T-helper 1 cell (primary cell): ENCODE measurements at places on chromosomes 4 and X.

DNA sequence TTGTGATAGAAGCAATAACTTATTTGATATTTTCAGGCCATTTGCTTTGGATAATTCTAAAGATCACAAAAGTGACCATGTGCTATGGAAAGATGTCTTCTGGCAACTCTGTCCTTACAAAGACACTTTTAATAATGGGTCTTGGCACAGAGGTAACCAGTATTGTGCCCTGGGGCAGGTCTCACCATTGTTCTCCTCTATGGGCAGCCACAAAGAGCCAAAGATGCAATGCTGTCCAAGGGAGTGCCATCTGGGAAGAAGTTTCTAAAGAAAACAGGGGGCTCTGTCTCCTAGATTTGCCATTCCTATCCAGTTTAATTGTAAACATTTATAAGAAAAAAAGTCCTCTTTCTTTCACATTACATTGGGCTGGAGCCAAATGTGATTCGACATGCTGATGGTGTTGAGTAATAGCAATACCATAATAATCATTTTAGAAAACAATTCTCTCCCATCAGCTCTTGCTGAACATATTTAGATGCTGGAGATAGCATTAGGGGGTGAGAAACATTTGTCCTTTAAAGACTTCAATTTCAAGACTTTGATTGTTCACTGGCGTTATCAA lies 179.9 kb downstream of the KIT start:
- no peak for DNase-seq

GRCh38 chr4:121877041-121877773 lies 6.9 kb upstream of the BBS7 start:
- DNase-seq: no peak

DNA sequence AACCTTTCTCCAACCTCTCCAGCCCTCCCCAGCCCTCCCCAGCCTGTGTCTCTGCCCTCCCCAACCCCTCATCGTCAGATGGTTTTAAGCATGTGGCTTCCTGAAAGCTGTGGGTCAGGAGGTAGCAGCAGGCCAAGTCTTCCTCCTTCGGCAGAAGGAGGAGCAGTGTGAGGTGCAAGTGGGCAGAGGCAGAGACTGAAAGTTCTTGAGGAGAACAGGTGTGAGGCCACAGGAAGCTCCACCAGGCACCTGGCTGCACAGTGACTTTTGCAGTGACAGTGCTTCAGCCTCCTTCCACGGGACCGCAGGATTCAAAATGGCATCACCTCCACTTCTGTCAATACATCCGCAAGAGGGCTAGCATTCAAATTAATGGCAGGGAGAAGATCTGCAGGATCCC lies 203.9 kb upstream of the LEF1 start:
- DNase-seq: no peak

DNA sequence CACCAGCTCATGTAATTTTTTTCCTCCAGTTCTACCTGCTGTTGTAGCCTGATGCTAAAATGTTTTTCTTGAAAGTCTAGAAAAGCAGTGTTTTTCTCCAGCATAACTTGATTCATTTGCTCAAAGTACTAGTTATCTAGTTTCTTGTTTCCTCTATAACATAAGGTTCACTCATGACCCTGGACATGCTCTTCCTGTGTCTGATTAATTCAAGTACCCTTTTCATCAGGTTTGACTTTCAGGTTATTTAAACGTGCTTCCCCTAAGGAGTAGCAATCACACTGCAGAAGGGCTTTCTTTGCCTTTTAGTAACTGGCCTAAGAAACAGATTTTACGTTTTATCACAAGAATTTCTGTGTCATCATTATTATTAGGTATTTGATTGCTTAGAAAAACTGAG lies 66.8 kb upstream of the EGFL6 start:
- DNase-seq: no peak

DNA sequence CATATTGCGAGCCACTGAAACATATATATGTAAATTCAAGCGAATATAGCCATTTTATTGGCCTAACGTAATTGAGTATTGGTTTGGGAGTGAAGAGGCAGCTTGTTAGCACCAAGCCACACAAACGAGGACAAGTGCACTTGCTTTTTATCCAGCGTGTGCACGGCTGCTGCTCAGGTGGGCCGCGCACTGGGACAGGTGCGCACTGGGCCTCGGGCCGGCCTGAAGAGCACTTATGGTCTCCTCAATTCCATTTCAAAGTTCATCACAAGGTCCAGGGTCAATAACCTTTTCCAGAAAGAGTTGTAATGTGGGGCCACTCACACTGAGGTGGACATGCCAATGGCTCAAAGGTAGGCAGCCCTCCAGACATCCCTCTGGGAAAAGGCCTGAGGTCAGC lies 95.9 kb downstream of the ATP8A1 start:
- no peak for DNase-seq

DNA sequence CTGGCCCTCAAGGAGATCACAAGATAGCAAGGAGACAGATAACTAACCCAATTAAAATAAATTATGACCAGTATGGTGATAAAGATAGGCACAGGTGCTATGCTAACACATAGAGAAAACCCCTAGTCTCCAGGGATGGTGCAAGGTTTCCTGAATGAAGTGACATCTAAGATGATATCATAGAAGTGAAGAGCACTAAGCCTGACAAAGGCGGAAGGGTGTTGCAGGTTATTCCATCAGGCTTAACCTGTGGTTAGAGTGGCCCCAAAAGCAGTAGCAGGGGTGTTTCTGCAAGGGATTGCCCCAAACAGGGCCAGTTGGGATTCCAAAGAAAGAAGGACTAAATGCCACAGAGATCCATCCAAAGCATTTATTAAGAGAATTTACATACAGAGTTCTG lies 249.2 kb downstream of the IDS start:
- DNase-seq: no peak

DNA sequence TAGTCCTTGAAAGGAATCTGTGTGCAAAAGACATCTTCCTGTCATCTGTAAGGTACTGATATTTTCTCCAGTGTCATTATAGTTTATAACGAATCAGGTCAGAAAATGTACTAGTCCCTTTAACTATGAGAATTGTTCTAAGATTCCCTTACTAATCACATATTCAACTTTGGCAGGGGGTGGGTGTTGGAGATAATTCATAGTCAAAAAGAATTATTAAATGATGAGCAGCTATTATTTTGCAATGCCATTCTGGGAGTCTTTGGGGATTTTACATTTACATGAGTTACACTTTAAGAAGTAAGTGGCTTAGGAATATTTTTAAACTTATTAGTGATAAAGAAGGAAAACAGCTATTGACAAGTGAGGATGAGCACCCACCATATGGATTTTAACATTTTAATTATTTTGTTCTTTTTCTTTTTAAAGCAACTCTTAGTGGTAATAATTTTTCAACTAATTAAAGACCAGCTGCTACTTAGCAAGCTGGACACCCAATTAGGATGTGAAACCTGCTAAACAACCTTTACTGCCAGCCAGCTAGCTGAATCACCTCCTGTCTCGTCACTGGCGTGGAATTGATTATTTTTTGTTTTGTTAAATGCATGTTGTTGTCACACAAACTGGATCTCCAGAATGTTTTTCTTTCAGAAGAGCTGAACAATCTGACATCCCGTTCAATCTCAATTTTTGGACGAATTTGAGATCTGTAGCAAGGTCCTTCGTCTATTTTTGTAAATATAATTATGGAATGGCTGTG lies 219.2 kb downstream of the ARAP2 start:
- no peak for DNase-seq

DNA sequence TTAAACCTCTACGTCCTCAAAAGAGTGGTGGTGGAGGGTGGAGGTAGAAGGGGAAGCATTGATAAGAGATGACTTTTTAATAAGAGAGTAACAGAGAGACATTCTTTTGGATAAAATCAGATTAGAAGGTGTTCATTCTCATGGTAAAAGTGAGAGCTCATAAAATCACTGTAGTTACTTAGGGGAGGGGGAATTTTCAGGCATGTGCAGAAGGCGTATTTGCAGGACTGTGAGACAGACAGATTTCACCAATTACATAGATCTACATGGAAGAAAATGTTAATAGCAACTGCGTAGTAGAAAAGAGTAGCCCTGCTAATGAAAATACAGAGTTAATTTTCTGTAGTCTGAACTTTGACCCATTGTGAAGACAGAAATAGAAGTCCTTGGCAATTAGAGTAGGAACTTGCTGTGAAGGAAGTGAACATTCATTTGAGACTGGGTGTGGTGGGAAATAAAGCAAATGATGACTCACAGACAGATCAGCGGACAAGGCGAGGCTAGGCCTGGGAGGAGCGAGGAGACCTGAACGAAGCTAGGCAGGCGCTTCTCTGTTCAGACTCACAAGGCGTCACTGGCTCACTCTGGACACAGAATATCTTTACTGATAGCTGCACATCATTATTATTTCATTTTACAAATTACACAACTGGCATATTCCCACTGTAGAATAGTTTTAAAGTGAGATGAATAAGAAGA lies 57.2 kb upstream of the FAM9C start:
- DNase-seq: peak; percentile 36

GRCh38 chrX:68432648-68433047 lies 647 bp downstream of the OPHN1 start:
- no peak for DNase-seq

DNA sequence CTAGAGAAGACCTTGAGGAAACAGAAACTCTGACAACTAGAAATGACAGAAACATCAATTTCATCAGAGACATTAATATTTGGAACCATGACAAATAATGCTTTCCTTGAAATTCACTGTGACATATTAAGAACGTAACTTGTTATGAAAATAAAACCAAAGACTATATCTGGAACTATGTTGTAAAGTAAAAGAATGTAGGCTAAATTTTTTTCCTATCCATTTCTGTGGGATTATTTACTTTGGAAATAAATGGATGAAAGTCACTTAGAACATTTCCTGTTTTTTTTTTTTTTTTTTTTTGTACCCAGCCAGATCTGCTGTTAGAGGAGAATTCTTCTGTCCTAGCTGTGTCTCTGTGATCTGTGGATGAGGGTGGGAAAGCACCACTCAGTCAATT lies 255.9 kb downstream of the SPRY1 start:
- no peak for DNase-seq
